ENCODE measurements at places on chromosomes 5 and 9.

- no peak for DNase-seq
Observed at GRCh38 chr5:133236976-133237375, 185.2 kb downstream of the HSPA4 start.

GRCh38 chr5:139108063-139108824, 89.9 kb downstream of the SIL1 start:
- peak; percentile 64 for DNase-seq

GRCh38 chr9:14275331-14275730, 38.6 kb downstream of the NFIB start:
- DNase-seq, result no peak

- DNase-seq, result no peak
Observed at GRCh38 chr9:112044881-112045280, 130.2 kb downstream of the SUSD1 start.

GRCh38 chr9:128124873-128125579, 2.5 kb downstream of the PTGES2 start:
- no peak for DNase-seq

DNA sequence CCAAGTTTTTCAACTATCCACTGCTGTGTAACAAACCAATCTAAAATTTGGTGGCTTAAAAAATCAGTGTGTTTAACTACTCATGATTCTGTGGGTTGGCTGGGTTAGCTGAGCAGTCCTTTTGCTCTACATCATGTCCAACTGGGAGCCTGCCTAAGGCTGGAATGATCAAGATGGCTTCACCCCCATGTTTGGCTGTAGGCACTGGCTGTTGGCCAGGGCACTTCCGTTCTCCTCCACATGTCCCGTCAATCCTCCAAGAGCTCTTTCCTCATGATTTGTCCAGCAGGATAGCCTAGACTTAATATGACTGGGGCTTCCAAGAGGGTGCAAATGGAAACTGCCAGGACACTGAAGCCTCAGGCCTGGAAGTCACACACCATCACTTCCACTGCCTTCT, 17.0 kb upstream of the TSSK1B start:
- DNase-seq, result no peak

- DNase-seq, result no peak
Observed at GRCh38 chr5:169039592-169039991, 261.3 kb downstream of the SLIT3 start.

DNA sequence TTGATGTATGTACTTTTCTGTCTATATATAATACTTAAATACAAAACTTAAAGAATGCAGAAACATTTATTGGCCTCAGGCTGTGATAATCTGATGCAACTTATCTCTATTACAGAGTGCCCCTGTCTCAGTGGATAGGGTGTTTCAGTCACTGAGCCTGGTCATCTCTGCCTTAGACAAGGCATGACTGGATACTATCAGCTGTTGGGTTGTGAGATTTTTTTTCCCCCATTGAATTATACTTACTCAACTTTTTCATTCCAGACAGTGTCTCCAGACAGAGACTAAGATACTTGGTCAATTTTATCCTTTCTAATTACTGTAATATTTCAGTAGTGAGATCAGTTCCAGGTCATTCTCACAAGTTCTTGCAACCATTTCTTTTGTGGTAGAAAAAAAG, 26.7 kb downstream of the XRCC4 start:
- no peak for DNase-seq

DNA sequence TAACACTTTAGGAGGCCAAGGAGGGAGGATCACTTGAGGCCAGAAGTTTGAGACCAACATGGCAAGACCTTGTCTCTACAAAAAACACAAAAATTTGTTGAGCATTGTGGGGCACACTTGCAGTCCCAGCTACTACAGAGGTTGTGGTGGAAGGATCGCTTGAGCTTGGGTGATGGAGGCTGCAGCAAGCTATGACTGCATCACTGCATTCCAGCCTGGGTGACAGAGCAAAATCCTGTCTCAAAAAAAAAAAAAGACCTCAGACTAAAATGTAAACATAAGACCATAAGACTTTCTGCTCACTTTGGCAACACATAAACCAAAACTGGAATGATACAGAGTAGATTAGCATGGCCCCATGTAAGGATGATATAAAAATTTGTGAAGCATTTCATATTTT, 24.6 kb upstream of the NANS start:
- DNase-seq, result no peak

DNA sequence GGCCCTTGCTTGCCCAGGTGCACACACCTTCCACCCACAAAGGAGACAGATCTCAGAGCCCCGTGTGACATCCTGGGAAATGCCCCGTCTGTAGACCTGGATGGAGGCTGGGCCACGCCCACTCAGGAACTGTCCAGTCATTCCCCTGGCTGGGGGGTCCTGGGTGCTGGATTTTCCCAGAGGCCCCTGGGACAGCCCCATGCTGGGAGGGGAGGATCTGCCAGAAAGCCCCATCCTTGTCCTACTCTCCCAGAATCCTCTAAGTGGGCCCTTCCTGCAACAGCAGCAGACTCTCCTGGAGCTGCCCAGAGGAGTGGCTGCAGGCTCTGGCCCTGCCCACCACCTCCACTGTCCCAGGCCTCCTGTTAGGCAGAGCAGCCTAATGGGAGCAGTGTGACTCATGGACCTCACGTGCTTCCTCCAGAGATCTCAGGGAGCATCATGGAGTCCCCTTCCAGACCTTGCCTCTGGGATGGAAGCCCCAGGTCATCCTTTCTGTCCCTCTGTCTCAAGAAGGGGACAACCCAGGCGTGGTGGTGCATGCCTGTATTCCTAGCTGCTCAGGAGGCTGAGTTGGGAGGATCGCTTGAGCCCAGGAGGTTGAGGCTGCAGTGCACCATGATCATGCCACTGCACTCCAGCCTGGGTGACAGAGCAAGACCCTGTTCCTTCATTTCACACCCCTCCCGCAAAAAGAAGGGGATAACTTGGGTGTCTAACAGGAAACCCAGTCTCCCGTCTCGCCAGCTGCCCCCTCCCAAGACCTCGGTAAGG, 51.7 kb downstream of the JADE2 start:
- DNase-seq, result no peak

DNA sequence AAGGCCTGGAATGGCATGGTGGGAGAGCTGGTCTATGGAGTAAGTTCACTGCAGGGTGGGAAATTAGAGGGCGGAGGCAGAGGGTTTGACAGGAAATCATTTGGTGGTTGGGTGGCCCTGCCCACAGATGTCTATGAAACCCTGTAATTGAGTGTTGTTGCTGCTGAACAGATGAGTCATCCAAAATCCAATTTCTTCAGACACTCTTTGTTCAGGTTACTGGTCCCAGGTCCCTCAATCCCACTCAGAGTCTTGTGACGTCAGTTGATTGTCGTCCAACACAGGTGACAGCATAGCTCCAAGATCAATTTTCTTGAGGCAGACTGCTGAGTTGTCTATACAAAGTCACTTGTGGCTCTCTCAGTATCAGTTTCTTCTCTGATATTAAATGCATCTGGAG, 208.6 kb downstream of the GRIA1 start:
- DNase-seq, result no peak

- DNase-seq, result no peak
Observed at GRCh38 chr5:9644630-9645029, 14.5 kb upstream of the TAS2R1 start.

DNA sequence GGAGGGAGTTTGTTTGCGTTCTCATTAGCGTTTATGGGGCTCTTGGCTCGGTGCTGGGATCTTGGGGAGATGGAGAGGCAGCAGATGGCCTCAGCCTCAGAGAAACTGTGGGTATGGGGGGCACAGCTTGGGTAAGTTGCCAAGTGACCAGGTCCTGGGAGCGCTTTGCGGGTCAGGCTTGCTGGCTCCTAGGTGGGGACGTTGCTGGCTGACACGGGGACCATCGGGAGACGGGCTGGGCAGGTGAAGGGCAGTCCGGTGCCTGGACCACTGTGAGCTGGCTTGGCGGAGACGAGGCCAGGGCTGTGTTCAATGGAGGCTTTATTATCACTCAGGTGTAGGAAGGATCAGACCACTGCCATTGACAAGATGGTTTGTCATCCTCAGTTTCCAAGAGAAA, 30.0 kb downstream of the FGD3 start:
- no peak for DNase-seq

- no peak for DNase-seq
Observed at GRCh38 chr9:107548298-107549142, 59.0 kb upstream of the KLF4 start.

DNA sequence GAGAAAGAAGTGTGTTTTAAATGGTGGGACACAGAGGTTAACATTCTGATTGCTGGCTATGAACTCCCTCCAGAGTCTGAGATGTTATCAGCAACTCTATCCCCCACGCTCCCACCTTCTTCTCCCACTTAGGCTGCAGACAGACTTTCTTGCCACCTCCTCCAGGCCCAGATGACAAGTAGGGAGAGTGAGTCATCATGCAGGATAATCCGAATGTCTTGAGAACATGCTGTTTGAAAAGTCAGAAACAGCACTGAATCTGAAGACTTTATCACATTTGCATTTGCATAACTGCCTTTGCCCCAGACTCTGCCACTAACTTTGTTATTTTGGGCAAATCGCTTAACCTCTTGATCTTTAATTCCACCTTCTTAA, 139.8 kb downstream of the ESM1 start:
- no peak for DNase-seq

DNA sequence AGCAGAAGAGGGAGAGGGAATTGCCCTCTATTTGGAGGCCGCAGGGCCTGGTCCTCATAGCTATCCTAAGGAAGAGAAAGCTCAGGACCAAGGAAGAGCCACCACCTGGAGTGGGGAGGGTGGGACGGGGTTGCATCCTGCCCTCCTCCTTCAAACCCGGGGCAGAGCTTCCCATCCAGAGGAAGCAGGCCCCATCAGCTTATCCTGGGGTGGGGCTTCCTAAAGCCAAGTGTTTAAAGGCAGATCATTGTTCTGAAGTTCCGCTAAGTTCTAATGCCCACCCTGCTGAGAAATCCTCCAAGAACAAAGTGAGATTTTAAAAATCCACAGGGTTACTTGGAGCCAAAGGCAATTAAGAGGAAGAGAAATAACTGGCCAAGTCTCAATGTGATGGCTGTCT, 210.3 kb downstream of the C9orf152 start:
- no peak for DNase-seq

GRCh38 chr9:136454026-136454796, 14.6 kb upstream of the INPP5E start:
- DNase-seq, result no peak

DNA sequence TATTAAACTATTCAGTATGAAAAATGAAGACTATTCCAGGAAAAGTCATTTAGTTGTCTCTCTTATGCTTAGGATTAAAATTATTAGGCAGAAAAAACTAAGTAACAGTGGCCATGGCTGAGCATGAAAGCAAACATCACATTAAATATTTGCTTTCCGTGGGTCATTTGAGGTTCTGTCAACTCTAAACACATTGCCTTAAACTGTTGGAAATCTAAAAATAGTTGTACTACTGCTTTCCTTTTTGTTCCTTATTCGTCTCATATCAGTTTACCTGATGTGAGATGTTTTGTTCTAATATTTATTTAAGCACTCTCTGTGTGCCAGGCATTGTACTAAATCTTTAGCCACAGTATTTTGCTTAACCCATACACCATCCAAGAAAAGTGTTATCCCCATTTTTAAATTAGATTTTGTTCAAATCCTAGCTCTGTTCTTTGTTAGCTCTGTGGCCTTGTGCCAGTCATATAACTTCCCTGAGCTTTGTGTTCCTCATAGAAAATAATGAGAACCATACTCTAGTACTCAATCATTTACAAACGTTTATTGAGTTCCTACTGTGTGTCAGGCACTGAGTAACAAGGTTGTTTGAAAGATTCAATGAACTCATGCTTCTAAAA, 18.7 kb upstream of the ZNF608 start:
- no peak for DNase-seq

GRCh38 chr9:129867136-129868022, 32.1 kb downstream of the USP20 start:
- no peak for DNase-seq

GRCh38 chr5:69136293-69136692, 30.7 kb upstream of the CCNB1 start:
- no peak for DNase-seq

- DNase-seq, result no peak
Observed at GRCh38 chr5:14665949-14666348, 1.4 kb downstream of the OTULIN start.

DNA sequence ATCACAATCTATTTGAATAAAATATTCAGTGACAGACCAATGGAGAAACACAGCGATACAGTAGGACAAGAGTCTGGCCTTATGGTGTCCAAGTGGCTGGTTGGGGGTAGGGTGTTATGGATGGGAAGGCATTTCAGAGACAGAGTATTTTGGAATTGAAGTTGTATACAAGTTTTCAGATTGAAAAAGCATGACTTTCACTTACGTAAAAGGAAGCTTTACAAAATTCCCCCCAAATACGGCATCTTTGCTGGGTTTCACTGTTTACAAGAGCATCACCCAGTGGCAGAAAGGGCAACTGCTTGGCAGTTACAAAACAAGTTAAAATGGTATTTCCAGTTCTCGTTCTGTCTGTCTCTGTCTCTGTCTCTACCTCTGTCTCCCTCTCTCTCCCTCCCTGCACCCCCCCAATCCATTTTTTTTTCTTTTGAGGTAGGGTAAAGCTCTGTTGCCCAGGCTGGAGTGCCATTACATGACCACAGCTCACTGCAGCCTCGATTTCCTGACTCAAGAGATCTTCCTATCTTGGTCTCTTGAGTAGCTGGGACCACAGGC, 86.2 kb downstream of the PTPN3 start:
- DNase-seq, result no peak

GRCh38 chr5:111223101-111223786, 940 bp upstream of the CAMK4 start:
- DNase-seq, result no peak

DNA sequence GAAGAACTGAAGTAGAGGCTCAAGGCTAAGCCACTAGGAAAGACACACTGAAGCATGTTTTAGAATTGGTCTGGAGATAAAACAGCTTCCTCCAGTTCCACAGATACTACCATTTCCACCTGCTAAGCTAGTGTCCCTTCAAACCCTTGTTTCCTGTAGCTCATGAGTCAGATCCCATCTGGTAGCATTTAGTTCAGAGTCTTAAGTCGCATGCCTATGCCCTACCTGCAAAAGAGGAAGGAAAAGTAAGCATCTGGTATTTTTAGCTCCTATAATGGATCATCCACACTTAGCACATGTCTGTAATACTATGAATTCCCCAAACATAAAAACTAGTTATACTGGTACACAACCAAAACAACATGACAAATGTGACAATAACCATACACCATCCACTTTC, 92.1 kb downstream of the CDKN2A start:
- no peak for DNase-seq

DNA sequence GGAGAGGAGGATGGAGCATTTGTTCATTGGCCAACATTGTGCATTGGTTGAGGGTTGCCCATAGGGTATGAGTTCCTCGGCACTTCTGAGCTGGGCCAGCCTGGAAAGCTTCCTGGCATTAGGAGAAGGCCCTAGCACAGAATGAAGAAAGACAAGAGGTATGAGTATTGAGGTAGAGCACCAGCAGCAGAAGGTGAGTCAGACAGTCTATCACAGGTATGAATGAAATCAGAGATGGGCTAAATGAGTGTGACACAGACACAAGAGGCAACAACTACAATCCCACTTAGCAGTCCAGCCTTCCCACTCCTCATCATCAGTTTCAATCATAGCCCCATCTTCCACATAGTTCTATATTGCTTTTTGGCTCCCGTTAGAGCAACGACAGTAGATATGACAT, 25.4 kb upstream of the TGFBR1 start:
- no peak for DNase-seq
